ENCODE measurements at places on chromosomes 5 and 9.

- no peak for DNase-seq
Observed at GRCh38 chr5:127878174-127878750, 175.1 kb downstream of the CCDC192 start.

GRCh38 chr5:24643880-24644279, 898 bp downstream of the CDH10 start:
- DNase-seq: no peak

GRCh38 chr9:108634204-108634603, 221.6 kb downstream of the ACTL7B start:
- DNase-seq: no peak

GRCh38 chr5:32848681-32849080, 137.6 kb downstream of the NPR3 start:
- no peak for DNase-seq

DNA sequence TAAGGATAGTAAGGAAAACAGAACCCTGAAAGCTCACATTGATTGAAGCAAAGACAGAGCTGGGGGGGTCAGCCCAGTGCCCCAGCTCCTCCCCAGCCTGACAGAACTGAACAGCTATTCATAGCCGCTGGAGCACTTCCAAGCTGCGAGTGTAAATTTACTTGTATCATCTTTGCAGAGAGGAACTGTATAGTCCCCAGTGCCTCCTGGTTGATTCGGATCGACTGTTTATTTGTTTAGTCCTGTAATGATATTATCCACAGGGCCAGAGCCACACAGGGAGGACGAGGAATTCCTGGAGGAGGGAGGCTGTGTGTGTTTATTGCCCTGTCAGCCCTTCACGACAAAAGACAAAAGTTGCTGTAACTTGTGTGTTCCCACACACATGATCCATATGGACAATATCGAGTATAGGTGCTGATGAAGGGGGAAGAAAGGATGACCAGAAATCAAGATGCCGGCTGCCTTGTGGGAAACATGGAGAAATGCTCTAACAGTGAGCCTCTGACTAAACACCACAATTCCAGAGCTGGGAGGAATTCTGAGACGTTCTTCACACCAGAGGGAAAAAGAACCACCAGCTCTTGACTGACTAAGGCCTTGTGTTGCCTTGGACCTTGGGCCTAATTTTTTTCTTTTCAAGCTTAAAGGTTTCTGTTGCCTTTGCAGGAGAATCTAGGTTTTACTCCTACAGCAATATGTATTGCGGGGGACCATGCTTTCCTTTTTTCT, 31.1 kb downstream of the FOXD1 start:
- DNase-seq: no peak

GRCh38 chr9:83520292-83520691, 17.9 kb downstream of the FRMD3 start:
- no peak for DNase-seq

DNA sequence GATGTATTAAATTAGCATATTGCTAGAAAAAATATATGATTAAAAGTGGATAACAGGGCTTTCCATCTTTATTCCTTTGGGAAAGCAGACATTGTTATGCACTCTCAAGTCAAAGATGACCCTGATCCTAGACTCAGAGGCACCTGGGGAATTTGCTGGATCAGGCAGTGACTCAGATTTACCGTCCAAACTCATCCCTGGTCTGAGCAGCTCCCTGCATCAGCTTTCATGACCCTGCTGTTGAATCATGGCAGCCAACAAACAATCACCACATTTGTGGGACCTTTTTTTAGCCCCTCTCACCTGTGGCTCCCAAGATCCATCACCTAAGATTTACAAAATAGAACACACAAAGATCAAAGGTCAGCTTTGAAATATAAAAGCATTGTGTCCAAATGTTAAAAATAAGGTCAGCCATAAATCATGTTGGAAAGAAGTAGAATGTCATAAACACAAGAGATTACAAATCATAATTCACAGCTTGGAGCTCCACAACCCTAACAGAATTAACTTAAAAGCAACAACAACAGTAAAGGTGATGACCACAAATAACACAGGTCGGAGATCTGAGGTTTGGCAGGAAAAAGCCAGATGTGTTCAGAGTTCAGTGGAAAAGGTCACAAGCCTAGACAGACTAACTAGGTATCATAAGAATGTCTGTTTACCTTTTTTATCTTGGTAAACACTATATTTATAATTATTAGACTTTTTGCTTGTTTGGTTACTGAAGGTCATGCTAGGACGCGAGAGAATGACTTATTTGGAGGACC, 55.5 kb downstream of the ZFAND5 start:
- no peak for DNase-seq

DNA sequence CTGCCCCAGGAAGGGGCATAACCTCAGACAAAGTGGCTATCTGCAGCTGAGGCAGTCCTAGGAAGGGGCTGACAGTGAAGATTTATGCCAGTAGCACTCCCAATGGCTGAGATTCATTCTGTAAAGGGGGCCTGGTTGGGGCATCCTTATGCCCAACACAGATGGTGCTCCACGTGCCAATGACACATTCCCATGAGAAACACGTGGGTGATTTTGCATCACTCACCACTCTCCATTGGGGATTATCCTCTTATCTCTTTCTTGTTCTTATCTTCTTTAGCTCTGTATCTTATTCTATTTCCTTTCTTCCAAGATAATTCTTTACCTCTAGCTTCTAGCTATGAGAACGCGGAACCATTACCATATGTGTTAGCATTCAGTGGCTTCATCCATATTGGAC, 194.0 kb upstream of the TUT7 start:
- DNase-seq: no peak

DNA sequence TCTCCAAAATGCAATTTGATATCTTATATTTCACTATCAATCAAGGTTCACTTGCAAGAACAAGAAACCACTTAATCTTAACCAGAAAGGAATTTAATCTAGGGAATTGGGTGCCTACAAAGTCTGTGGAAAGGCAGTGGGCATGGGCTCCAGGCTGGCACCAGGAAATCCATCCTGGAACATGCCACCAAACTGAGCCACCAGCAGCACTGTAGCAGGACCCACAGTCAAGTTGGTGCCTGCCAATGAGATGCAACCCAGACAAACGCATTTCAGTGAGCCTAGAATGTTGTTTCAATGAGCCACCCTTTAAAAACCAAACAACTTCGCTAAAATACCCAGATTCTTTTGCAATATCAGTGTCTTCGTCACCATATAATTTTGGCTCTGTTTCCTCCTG, 71.1 kb downstream of the PRKACG start:
- no peak for DNase-seq

DNA sequence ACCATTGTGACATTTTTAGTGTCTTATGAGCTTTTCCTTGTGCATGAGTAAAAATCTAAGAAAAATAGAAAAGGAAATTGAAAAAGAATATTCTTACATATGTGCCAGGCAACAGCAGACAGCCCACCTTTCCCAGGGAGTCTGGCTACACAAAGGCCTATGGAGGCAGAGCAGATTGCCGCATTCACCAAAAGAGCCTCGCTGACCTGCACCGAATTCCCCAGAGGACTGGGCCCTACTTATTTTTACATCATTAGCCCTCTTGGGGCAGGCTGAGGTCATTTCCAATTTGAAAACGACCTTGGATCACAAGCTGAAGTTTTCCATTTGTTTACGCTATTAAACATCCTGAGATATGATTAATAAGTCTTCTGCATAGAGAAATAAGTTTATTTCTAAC, 66.2 kb upstream of the WDR41 start:
- DNase-seq: no peak

DNA sequence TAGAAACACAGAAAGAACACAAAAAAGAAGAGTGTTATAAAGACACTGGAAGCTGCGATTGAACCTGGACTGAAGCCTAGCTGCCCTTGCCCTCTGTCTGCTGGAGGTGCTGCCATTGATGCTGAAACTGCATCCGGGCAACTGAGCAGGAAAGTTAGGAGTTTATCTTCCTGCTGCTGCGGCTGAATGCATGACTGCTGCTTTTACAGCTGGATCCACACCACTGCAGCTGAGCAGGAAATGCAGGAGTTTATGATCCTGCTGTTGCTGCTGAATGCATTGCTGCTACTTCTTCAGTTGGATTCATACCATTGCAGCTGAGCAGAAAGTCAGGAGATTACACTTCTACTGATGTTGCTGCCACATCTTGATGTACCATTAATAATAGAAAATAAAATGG, 21.8 kb upstream of the JAKMIP2 start:
- DNase-seq: no peak

- no peak for DNase-seq
Observed at GRCh38 chr9:38208206-38208901, 139.3 kb upstream of the SHB start.

DNA sequence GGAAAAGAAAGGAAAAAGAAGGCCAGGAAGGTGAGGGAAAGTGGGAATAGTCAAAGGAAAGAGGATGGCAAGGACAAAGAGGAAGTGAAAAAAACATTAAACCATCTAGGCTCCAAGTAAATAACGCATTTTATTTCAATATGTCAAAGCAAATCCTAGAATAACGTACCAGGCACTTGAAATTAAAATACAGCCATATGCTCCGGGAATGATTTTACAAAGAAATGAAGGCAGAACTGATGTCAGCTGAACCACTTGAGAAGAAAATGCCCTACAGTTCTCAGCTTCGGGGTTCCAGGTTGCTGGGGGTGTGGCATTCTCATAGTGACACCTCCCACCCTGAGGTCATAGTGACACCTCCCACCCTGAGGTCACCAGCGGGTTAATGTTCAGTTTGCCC, 281.6 kb downstream of the SEMA5A start:
- DNase-seq: no peak

Data from activated gamma-delta T cell treated with Interleukin-2 at 50 U/mL for 16 hours (primary cell).